Astrocyte (in vitro differentiated cells and primary cell): ENCODE measurements at places on chromosomes 4 and X. TPM values are rescaled to one million over a fixed set of nuclear protein-coding genes. Genes with fewer than 3 reads are reported as not detected.

- DNase-seq: no peak
These were observed 95.8 kb downstream of the GEMIN8 start for GRCh38 chrX:13933851-13934250.

- DNase-seq: no peak
These were observed 167.4 kb upstream of the FAM47A start for GRCh38 chrX:34299451-34299967.

- no peak for DNase-seq
These were observed 1.7 kb upstream of the KCNE5 start for GRCh38 chrX:109626637-109627036.

DNA sequence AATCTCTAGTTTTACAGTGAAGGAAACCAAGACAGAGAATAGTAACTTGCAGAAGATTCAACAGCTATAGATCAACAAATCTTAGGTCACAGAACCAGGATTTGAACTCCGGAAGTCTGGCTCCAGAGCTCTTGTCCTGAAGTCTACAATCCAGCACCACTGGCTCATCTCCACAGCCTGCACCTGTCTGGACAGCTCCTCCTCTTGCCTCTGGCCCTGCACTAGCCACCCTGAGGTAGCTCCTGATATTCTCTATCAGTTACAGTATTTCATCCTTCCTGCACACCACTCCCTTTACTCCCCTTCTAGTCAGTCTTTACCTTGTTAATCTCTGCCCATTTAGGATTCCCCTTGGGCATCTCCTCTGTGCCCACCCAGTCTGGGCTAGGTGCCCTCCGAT lies 58.1 kb upstream of the LNX1 start:
- no peak for DNase-seq

GLRA3 gene
- not detected in 2 replicates for total RNA-seq

PTTG2 gene
- not detected in 2 replicates for total RNA-seq

KIF4A gene
- total RNA-seq: 1.7 and 3.0 TPM in 2 replicates

GRCh38 chr4:72701987-72702819 lies 133.2 kb upstream of the ADAMTS3 start:
- DNase-seq: peak; percentile 36

DNA sequence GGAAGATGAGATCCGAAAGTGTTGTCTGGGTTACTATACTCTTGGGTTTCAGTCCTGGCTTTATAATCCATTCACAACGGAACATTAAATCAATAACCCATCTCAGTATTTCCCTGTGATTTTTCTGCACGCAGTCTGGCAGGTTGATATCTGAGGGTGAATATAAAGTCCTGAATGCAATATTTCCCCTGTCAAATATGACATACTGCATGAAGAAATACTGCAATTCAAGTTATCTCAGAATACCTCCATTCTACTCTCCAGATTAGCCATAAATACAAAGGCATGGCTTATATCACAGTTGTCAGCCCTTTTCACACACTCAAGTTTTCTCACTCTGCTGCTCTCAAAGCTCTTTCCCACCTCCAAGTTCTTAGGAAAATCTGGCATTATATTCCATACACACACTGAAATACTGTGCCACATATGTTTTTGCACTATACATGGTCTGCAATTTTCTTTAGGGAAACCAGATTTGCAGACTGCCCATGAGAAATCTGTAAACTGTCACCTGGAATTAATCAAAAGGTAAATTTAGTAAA lies 64.7 kb downstream of the WDFY3 start:
- DNase-seq: no peak

MBNL3 gene
- 3.5 and 4.1 TPM in 2 replicates for total RNA-seq

DNA sequence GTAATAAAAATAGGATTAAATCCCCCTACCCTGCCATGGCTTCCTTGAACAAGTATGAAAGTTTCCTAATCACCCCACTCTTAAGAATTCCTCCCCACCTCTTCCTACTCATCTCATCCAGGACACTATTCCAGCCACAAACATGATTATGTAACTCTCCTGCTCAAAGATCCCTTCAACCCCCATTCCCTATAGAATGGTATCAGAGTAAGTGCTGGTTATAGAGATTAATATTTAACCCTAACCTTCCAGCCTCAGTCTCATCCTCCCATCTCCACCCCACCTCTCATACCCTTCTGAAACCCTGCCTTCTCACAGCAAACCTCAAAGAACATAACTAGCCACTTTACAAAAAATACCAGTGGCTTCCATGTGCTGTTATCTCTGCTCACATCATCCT lies 155.1 kb downstream of the PPP3CA start:
- no peak for DNase-seq

SFRP2 gene
- 92.8 and 146 TPM in 2 replicates for total RNA-seq

DNA sequence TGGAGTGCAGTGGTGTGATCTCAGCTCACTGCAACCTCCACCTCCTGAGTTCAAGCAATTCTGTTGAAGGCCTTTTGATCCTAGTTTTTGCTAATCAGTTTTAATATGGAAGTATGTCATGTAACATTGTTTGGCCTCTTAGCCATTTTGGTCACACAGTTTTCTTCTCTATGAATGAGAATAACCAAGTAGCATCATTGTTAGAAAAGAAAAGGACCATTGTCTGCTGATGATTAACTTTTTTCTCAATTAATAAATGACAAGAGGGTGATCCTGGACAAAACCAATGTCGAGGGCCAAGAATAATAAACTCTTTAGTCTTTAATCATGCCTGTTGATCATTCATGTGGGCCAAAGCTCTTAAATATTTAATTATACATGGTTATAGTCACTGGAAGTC lies 289.3 kb upstream of the MAGEB2 start:
- DNase-seq: no peak

SLBP gene
- total RNA-seq: 44.5 and 45.1 TPM in 2 replicates

DNA sequence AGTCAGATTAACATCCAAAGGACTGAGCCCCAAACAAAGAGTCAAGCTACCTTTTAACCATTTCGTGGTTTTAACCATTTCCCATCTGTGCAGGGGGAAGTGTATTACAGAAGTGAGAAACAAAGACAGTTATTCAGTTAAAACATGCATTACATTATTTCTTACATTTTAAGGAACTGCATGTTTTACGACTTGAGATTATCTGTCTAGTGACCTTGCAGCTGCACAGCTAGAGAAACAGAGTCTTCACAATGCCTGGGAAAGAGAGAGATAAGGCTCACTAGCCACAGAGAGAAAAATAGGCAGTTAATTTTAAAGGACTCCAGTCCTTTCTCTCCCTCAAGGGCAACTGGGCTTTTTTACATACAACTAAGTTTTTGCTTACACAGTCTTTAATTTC lies 48.7 kb upstream of the KLHL4 start:
- no peak for DNase-seq

DNA sequence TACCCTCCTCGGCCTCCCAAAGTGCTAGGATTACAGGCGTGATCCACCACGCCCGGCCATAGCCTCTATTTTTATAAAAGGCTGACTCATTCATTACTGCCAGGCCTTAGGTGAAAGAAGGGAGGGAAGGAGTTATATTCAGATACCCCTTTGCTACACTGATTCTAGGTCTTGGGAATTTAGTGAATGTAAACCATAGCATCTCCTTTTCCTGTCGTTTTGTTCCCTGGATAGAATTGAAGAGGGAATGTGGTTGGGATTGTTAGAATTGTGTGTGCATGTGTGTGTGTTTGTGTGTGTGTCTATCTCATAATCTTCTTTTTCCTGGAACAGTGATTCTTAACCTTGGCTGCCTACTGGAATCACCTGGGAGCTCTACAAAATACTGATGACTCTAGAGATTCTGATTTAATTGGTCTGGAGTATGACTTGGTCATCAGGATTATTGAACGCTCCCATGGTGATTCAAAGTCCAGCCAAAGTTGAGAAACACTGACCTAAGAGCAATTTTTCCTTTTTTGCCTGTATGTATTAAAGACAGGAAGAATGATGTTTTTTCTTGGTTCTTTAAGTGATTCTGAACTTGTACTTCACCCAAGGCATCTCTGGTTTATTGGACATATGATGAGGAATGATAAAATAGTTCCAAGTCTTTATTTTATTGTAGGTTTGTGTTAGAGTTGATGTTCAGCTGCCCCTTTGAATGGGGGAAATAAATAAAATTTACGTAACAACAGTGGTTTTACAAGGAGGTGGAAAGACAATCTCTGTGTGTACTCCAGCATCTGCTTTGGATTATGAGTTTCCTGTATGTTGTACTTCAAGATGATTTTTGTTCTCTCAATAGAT lies 37.0 kb downstream of the NAP1L5 start:
- DNase-seq: peak; percentile 51

GRCh38 chr4:181690498-181690897 lies 552.7 kb upstream of the TENM3 start:
- DNase-seq: no peak

GRCh38 chr4:101792056-101792590 lies 1.6 kb downstream of the BANK1 start:
- no peak for DNase-seq

DNA sequence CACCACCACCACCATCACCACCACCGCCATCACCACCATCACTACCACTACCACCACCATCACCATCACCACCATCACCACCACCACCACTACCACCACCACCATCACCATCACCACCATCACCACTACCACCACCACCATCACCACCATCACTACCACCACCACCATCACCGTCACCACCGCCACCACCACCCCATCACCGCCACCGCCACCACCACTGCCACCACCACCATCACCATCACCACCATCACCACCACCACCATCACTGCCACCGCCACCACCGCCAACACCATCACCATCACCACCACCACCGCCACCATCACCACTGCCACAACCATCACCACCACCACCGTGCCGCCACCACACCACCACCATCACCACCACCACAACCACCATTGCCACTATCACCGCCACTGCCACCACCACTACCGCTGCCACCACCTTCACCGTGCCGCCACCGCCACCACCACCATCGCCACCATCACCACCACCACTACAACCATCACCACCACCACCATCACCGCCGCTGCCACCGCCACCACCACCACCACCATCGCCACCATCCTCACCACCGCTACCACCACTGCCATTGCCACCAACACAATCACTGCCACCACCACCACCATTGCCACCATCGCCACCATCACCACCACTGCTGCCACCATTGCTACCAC lies 1511.3 kb upstream of the AGA start:
- no peak for DNase-seq

GRCh38 chr4:20354120-20354519 lies 102.4 kb downstream of the SLIT2 start:
- no peak for DNase-seq

- no peak for DNase-seq
These were observed 168.9 kb downstream of the AASDH start for GRCh38 chr4:56218230-56218895.

DNA sequence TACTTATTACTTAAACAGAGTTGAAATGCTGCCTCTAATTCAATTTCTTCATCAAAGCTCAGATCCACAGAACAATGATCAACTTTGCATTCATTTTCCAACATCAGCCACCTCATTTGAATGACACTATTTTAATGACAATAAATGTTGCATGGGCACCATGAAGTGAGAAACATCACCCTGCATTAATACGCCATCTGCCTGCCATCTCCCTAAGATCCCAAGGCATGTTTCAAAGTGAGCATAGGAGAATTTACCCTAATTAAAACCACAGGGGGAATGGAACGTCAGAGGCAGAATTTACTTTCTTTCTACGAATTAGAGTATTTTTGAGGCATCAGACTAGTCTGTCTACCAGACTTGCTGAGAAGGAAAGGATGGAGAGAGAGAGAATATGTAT lies 32.7 kb downstream of the NEXMIF start:
- DNase-seq: no peak

GRCh38 chrX:44922980-44923379 lies 50.0 kb downstream of the KDM6A start:
- no peak for DNase-seq

GRCh38 chrX:69027181-69028005 lies 137.9 kb downstream of the PJA1 start:
- peak; percentile 78 for DNase-seq

MAD2L1 gene
- total RNA-seq: 9.0 and 10.0 TPM in 2 replicates

DNA sequence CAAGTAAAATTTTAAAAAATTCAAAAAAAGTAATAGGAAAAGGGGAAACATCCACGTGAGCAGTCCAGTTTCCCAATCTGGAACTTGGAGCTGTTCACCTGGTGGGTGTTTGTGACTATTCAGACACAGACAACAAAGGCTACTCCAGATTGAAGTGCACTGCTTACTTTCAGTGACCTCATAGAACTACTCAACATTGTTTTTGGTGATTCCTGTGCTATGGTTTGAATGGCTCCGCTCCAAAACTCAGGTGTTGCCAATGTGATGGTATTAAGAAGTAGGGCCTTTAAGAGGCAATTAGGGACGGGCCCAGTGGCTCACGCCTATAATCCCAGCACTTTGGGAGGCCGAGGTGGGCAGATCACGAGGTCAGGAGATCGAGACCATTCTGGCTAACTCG lies 22.1 kb downstream of the SH3RF1 start:
- DNase-seq: no peak

- DNase-seq: peak; percentile 93
These were observed 4.8 kb downstream of the FLNA start for GRCh38 chrX:154369449-154370299.

COL25A1 gene
- 10.4 and 10.5 TPM in 2 replicates for total RNA-seq

GRCh38 chrX:149003863-149004660 lies 501.0 kb downstream of the IDS start:
- peak; percentile 66 for DNase-seq

SOWAHD gene
- 0.54 TPM in 1 of 2 replicates, not detected in the other for total RNA-seq

DNA sequence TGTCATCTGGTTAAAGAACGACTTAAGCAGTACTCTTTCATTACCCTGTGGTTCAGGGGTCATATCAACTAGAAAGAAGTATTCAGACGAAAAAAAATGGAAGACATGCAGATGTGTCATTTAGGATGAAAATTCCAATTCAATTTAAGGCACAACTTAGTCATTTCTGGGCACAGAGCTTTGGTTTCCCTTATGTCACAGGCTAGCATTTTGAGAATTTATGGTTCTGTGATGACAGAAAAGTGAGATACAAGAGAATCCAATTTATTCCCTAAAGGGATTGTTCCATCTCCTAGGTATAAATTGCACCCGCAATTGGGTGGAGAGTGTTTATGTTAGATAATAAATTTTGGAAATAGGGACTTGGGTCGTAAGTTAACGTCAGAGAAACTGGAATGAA lies 306.6 kb downstream of the STK32B start:
- DNase-seq: no peak

- DNase-seq: no peak
These were observed 81.9 kb upstream of the PDHA2 start for GRCh38 chr4:95758001-95758400.

GRCh38 chr4:76275486-76276124 lies 24.1 kb downstream of the FAM47E start:
- DNase-seq: no peak

HOPX gene
- 0.94 and 1.7 TPM in 2 replicates for total RNA-seq

DNA sequence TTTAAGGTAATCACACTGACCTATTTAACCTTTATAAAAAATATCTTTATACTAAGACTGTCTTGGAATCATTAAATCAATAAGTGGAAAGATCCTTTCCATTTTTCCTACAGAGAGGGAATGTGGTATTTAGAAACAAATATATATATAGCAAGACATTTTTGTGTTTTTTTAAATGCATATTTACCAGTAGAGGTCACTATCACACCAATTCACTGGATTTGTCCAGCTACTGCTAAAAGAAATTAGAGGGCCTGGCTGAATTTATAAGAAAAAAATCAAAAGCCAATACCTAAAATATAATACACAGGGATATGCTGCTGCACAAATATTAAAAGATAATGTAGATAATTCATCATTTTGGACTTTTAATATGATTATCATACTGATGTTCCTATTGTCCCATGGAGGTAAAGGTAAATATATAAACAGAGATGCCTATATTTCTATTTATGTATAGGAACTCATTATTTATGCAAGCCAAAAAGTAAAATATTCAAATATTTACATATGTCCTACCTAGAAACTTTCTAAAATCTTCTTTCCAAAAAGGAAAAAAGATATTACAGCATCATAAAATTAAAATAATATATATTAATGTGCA lies 69.5 kb downstream of the PDE5A start:
- DNase-seq: peak; percentile 36

GRCh38 chr4:17447675-17448298 lies 64.1 kb downstream of the QDPR start:
- peak; percentile 73 for DNase-seq
